LHCN-M2 (cell line): ENCODE measurements at places on chromosomes 2 and 18.
A peak's percentile ranks its signal among the peaks of the same experiment; 100 is the strongest.

DNA sequence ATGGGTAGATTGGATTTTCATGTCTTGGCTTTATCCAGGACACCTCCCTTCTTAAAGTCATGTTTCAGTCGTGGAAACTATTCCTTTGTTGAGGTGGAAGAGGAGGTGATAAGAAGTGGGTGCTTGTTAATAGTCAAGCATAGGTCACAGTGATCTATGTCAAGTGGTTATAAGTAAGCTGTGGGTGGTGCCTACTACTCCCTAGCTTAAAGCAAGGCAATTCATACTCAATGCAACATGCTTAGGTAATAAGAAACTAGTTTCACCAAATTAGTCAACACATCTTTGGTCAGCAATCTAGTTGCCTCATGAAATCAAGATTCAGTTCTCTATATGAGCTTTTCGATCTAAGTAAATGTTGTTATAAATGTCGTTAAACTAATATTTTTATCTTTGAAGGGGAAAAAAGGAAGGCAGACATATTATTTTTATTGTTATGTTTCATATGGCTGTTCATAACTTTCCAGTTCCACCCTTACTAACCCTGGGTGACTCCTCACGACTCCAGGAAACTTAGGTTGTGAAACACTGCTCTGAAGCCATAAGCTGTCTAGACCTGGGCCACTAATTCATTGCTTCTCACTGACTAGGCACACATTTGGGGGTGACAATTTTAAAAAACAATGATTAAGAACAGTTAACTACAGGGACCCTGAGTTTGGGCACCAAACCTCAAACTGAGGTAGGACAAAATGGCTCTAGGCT, 5.8 kb upstream of the ABCB11 start:
- DNase-seq = no peak

DNA sequence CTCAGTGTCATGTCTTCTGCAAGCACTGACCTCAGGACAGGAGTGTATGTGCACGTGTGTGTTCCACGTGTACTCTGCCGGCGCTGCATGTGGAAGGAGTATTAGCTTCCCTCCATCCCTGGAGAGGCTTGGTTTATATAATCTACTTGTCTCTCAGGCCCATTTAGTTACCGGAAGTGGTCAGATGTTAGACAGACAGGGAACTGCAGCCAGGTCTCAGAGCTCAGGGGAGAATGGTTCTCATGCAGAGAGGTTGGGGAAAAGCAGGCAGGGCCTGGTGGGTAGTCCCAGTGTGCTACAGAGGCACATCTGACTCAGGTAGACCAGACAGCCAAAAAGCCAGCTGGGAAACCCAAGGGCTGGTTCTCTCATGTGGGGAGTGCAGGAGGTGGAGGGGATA, 167.9 kb downstream of the CTIF start:
- no peak for DNase-seq

DNA sequence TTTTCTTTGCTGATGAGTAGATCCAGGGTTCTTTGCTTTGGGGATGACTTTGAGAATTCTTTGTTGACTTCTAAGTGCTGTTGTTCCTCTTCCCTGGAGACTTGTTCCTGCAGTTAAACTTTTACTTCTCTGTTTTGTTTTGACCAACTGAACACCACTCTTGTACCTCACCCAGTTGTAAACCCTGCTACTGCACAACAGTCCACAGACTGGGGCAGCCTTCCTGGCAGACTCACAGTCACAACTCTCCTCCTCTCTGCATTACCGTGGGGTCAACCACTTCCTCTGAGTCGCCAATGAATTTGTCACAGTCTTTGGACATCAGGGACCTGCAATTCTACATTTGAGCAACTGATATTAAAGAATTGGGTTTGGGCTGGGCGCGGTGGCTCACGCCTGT, 3.8 kb upstream of the SLC8A1 start:
- peak; percentile 42 for DNase-seq

DNA sequence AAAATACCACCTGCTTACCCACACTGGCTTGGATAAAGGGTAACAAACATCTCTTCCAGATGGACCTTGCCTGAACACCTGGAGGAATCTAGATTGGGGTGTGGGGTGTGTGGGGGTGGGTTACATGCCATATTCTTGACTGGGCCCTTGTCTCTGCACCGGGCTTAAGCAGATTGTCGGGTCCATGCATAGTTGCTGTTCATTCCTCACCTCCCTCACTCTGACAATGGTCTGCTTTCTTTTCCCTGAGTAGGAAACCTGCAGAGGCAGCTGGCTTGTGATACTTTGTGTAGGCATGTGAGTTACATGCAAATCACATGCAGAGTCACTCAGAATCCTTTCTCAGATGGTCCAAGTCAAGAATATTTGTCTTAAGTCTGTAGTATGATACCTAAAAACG, 112.8 kb upstream of the GLS start:
- no peak for DNase-seq

DNA sequence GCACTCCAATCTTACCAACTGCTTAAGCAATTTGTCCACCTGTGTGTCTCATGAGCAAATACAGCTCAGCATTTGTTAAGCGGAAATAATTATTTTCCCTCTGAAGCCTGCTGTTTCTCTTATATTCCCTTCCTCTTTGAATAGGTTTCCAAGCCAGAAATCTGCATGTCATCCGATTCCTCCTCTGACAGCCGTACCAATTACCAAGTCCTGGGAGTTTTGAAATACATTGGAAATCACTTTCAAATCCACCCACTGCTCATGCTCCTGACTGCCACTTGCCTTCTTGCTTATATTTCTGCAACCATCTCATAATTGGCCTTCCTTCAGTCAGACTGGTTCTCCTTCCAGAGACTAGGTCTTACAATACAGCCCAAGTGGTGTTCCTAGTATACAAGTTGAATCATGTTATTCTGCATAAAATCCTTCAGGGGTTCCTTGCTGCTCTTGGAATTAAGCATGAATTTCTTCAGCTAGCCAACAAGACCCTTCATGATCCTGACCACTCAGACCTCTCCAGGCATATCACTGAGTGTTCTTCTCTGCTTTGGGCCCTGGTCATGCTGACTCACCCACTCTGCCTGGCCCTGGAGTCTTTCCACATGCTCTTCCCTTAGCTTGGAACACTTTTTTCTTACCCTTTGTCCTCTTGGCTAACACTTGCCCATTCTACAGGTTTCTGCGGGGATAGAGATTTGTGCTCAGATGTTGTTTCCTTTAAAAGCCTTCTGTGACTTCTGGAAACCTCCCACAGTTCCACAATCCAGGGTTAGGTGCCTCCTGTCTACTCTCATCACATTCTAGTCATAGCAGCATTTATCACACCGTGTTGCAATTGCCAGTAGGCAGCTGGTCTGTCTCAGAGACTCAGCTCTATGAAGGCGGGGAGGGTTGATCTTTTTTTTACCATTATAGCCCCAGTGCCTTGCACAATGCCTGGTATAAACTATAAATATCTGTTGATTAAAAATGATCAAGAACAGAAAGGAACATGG, 157.6 kb downstream of the ARL6IP6 start:
- DNase-seq = peak; percentile 22

DNA sequence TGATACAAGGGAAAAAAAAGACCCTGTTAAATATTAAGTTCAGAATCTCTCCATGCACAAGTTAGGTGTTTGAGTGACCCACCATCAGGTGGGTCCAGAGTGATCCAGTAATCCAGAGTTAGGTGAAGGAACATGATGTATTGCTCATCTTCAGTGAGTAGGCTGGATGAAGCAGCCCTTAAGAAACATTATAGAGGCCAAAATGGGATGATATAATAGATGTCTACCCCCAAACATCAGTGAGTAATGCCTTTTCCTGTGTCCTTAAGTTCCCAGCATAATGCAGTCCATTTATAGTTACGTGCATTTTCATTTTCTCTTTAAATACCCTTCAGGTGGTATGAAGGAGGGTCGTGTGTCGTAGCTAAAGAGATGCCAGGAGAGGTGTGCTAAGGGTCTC, 89.6 kb downstream of the MAP4K4 start:
- DNase-seq = no peak

DNA sequence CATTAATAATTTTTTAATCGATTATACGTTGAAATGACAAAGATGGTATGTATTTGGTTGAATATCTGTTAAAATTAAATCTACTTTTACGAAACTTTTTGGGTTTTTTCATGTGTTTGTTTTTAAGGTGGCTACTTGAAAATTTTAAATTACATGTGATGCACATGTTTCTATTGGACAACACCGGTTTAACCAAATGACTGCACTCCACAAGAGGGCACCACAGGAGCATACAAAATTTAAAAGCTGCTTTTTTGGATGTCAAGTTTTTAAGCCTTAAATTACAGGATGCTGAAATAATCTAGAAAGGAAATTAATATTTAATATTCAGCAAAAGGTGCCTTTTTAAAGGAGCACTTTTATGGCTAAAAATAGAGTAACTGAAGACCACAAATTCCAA, 98.7 kb downstream of the ACVR1 start:
- peak; percentile 60 for DNase-seq

GRCh38 chr2:126655500-126656430, at the start of gene GYPC:
TSS of gene GYPC (plus strand) at chr2:126656158. CDS start at chr2:126656264, 106 bp downstream.
- DNase-seq = peak; percentile 59

DNA sequence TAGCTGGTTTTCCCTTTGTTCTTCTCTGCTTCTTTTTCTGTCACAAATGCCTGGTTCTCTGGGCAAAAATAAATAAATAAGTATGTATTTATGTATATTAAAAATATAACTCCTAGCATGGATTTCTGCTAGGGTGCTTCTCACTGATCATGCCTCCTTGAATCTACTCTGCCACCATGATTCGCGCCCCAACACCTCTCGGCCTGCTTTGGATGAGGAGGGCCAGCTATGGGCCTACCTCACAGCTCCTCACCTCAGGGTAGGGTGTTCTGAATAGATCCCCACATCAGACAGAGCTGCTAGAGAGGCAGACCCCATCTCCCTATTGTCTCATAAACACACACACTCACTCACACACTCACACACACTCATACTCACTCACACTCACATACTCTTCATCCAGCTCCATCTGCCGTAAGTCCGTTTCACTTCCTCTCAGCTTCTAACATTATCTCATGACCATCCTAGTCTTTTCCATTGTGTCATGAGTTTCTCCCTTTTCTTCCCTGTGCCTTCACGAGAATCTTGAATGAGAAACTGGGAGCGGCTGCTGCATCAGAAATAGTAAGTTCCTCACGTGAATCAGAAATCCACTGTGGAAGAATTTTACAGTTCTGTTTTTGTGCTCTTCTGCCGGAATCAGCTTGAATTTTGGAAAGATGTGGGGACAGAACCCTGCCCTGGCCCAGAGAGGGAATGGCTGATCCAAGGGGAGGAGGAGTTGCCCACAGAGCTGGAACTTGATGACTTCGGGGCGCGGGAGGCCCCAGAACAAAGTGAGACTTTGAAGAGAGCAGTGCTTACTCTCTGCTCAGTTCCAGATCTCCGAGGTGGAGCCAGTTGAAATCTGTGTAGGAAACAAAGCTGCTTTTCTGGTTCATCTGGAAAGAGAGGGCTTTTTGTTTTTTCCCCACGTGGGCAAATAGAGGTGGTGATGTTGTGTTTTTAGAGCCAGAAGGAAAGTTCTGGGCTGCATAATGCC, 20.9 kb downstream of the ANXA4 start:
- no peak for DNase-seq

- no peak for DNase-seq
Observed at GRCh38 chr2:207450186-207450585, 79.6 kb upstream of the CREB1 start.

DNA sequence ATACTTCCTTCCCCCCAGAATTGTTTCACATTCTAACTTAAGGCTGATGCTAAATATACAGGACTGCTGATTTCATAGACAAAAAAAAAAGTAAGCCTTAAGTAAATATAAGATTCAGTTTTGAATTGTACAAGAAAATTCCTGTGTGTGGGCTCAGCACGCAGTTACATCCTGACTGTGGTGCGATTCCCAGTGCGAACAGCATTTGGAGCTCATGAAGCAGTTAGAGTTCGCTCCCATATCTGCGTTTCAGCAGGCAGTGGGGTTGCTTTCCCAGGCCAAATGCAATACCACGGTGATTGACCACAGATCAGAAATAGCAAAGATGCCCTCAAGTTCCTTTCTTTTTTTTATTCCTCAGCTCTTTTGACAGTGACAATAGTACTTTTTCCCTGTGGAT, 75.6 kb downstream of the SATB2 start:
- DNase-seq = no peak

GRCh38 chr18:64474773-64475172, 325.9 kb upstream of the LINC00305 start:
- no peak for DNase-seq
